Naive thymus-derived CD4-positive, alpha-beta T cell (primary cell): ENCODE measurements at places on chromosomes 16 and 17. TPM values are rescaled to one million over a fixed set of nuclear protein-coding genes. Genes with fewer than 3 reads are reported as not detected.

GRCh38 chr16:66954097-66954659 lies 6.9 kb upstream of the CES3 start:
- H3K4me3 ChIP-seq: no peak overlapping the region
- H3K27ac ChIP-seq: no peak overlapping the region
- DNase-seq: peak; percentile 70
- H3K4me1 ChIP-seq: no peaks in the 10 kb centered on the region

- no peak overlapping the region for H3K4me3 ChIP-seq
- H3K27ac ChIP-seq: no peak overlapping the region
- H3K27me3 ChIP-seq: no peaks in the 10 kb centered on the region
- DNase-seq: no peak
- no peaks in the 10 kb centered on the region for H3K4me1 ChIP-seq
- H3K36me3 ChIP-seq: peaks cover 27% of the 10 kb centered on the region
Observed at GRCh38 chr16:30084816-30085159, 6.9 kb downstream of the TBX6 start.

- DNase-seq: no peak
- H3K4me1 ChIP-seq: peaks cover 20% of the 10 kb centered on the region
- H3K36me3 ChIP-seq: no peaks in the 10 kb centered on the region
Observed at GRCh38 chr17:7916385-7916682, 245 bp upstream of the RNF227 start.

GRCh38 chr16:48542966-48543365 lies 67.0 kb downstream of the N4BP1 start:
- no peaks in the 10 kb centered on the region for H3K27me3 ChIP-seq
- no peak for DNase-seq
- H3K36me3 ChIP-seq: peaks cover 3% of the 10 kb centered on the region
- no peak overlapping the region for H3K4me3 ChIP-seq
- H3K27ac ChIP-seq: no peak overlapping the region

Gene AGRP
- not detected for total RNA-seq

DNA sequence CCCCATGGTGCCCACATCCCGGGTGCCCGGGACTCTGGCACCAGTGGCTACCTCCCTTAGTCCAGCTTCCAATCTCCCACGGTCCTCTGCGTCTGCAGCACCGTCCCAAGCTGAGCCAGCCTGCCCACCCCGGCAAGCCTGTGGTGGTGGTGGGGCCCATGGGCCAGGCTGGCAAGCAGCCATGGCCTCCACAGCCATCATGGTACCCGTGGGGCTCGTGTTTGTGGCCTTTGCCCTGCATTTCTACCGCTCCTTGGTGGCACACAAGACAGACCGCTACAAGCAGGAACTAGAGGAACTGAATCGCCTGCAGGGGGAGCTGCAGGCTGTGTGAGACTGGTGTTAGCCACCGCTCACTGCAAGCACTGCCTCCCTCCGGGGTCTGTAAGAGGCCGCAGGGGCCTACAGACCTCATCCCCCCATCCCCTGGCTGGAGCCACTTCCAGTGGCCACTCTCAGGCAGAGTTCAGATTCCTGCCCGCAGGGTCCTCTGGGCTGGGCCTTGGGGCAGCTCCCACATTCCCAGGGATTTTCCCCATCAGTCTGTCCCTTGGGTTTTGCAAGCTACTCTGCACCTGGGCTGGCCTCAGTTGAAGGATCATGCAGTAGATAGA lies 3.9 kb upstream of the SETD1A start:
- H3K27ac ChIP-seq: no peak overlapping the region
- H3K36me3 ChIP-seq: no peaks in the 10 kb centered on the region
- DNase-seq: peak; percentile 51
- peaks cover 24% of the 10 kb centered on the region for H3K4me1 ChIP-seq
- no peak overlapping the region for H3K4me3 ChIP-seq
- H3K27me3 ChIP-seq: no peaks in the 10 kb centered on the region

Gene CCL8
- not detected for total RNA-seq

- H3K4me1 ChIP-seq: no peaks in the 10 kb centered on the region
- no peak for DNase-seq
- no peaks in the 10 kb centered on the region for H3K36me3 ChIP-seq
- H3K27ac ChIP-seq: no peak overlapping the region
- H3K4me3 ChIP-seq: no peak overlapping the region
Observed at GRCh38 chr16:55002419-55002818, 71.8 kb downstream of the IRX5 start.

- no peaks in the 10 kb centered on the region for H3K4me1 ChIP-seq
- DNase-seq: no peak
- no peak overlapping the region for H3K27ac ChIP-seq
- no peaks in the 10 kb centered on the region for H3K36me3 ChIP-seq
Observed at GRCh38 chr16:3601614-3602319, 9.6 kb downstream of the SLX4 start.

DNA sequence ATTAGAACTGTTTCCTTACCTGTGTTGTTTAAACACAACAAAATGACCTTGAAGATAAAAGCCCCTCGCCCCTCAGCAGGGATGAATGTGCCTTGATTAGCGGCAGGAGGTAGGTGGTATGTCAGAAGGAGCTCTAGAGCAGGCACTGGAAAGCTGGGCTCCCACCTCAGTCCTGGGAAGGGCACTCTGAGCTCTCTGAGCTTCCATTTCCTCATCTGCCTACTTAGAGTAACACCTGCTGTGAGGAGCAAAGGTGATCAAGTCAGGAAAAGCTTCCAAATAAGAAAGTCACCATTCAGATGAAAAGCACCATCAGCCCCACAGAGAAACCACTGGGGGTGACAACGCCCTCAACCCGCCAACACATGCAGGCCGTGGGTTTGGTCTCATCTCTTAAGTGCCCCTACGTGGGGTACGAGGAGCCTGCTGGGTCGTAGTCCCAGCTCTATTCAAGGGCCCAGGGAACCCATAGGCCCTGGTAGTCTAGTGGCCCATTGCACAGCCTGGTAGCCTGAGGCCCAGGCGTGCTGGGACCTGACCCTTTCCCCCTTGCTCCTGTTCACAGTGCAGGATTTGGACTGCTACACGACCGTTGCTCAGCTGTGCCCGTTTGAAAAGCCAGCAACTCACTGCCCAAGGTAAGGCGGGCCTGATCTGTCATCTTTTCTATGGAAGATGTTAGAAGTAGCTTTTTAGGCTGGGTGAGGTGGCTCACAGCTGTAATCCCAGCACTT lies 57.3 kb downstream of the CRISPLD2 start:
- H3K27me3 ChIP-seq: no peaks in the 10 kb centered on the region
- no peaks in the 10 kb centered on the region for H3K4me1 ChIP-seq
- H3K27ac ChIP-seq: no peak overlapping the region

- no peaks in the 10 kb centered on the region for H3K27me3 ChIP-seq
- no peak for DNase-seq
- no peak overlapping the region for H3K27ac ChIP-seq
- peaks cover 10% of the 10 kb centered on the region for H3K36me3 ChIP-seq
Observed at GRCh38 chr16:414395-415169, 10.9 kb upstream of the RAB11FIP3 start.

GRCh38 chr17:45791041-45791582 lies 7.0 kb downstream of the CRHR1 start:
- H3K27me3 ChIP-seq: no peaks in the 10 kb centered on the region
- H3K4me3 ChIP-seq: no peak overlapping the region
- H3K36me3 ChIP-seq: no peaks in the 10 kb centered on the region
- H3K27ac ChIP-seq: no peak overlapping the region
- H3K4me1 ChIP-seq: no peaks in the 10 kb centered on the region

DNA sequence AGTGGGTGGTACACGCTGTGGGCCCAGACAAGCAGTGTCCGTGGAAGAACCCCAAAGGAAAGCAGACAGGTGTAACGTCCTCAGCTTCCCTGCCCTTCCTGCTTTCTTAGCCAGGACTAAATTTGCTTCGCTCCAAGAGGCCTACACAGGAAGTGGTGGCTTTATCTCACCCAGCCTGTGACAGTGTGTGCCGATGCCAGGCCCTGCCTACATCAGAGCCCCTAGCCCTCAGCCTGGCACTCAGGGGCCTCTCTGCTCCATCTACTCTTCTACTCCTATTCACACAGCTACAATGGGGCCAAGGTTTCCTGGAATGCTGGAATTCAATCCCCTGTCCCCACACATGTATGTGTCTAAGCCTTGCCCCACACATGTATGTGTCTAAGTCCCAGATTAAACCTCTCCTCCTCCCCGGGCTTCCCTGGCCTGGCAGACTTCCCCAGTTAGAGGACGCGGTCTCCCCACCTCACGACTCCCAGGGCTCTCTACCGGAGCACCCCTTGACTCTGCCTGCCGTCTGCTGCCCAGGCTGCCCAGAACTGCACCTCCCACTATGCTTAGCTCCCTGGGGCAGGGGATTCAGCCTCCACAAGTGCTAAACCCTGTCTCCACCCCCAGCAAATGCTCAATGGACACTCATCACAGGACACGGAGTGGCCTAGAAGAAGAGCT lies 8.2 kb downstream of the PGAP3 start:
- DNase-seq: peak; percentile 60
- peaks cover 65% of the 10 kb centered on the region for H3K4me1 ChIP-seq
- H3K27ac ChIP-seq: peak overlapping the region; percentile 71
- H3K27me3 ChIP-seq: no peaks in the 10 kb centered on the region

Gene PLEKHH3
- total RNA-seq: 1.1 TPM

Gene SRL
- not detected for total RNA-seq

DNA sequence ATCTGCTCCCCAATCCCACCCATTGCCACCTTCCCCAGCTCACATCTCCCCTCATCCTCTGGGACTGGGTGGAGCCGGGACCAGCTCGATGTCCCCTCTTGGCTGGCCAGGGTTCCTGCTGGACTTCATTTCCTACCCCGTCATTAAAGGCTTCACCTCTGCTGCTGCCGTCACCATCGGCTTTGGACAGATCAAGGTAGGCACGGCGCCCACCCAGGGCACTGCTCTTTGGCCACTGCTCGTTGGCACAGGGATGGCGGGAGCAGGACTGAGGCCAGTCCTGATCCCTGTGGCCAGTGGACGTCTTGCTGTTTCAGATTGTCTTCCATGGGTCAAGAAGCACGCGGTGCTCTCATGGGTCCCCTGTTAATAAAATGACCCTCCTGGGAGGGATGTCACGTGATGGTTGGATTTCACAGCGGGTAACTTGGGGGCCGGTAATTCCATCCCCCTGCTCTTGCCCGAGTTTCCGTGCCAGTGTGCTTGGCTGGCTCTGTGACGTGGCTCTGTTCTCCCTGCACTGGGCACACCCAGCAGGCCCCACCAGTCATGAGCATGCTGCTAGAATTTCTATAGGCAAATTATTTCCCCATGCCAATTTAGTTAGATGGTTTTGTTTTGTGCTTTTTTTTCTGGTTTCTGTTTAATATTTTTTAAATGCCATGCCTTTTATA lies 3.1 kb downstream of the SLC26A11 start:
- no peaks in the 10 kb centered on the region for H3K27me3 ChIP-seq
- H3K36me3 ChIP-seq: no peaks in the 10 kb centered on the region
- no peak for DNase-seq
- H3K27ac ChIP-seq: no peak overlapping the region
- peaks cover 11% of the 10 kb centered on the region for H3K4me1 ChIP-seq

GRCh38 chr16:25011891-25012514 lies 3.2 kb downstream of the ARHGAP17 start:
- H3K4me1 ChIP-seq: peaks cover 44% of the 10 kb centered on the region
- H3K27ac ChIP-seq: no peak overlapping the region
- DNase-seq: no peak
- no peaks in the 10 kb centered on the region for H3K27me3 ChIP-seq

DNA sequence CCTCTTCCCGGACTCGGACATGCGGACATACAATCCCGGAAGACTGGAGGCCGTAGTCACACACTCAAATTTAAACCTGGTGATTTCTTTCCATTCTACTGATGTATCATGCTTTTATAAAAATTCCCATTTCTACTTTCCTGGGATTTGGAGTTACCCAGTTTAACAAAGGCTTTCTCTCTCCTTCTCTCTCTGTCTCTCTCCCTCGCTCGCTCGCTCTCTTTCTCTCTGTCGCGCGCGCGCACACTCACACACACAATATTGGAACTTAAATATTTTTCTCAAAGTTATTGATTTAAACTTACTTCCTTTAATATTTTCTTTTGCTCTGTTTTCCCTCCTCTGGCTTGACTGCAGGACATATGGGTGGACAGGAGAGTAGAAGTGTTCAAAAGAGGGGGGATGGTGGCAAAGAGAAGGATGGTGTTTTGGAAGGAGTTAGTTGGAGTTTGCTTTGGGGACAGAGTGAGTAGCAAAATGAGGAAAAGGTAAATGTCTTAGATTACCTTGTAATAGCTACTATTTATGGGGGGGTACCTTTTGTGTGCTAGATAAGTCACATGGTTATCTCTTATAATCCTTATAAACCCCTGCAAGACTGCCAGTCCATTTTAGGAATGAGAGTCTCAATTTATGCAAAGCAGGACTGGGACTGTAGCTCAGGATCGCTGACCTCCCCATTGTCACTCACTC lies 878 bp upstream of the TRIM25 start:
- H3K4me1 ChIP-seq: peaks cover 29% of the 10 kb centered on the region
- H3K27me3 ChIP-seq: no peaks in the 10 kb centered on the region
- peak overlapping the region; percentile 90 for H3K27ac ChIP-seq
- no peak for DNase-seq

Gene KRTAP9-8
- not detected for total RNA-seq

GRCh38 chr16:77739559-77739892 lies 17.2 kb downstream of the NUDT7 start:
- DNase-seq: no peak
- H3K27ac ChIP-seq: no peak overlapping the region
- H3K4me3 ChIP-seq: no peak overlapping the region
- H3K36me3 ChIP-seq: no peaks in the 10 kb centered on the region

GRCh38 chr17:19268611-19269010 lies 31.4 kb downstream of the EPN2 start:
- no peaks in the 10 kb centered on the region for H3K36me3 ChIP-seq
- no peak for DNase-seq
- no peaks in the 10 kb centered on the region for H3K4me1 ChIP-seq

GRCh38 chr16:11224894-11225676 lies 30.9 kb downstream of the SOCS1 start:
- no peaks in the 10 kb centered on the region for H3K36me3 ChIP-seq
- H3K4me1 ChIP-seq: peaks cover 36% of the 10 kb centered on the region
- H3K27ac ChIP-seq: peak overlapping the region; percentile 91
- peak; percentile 72 for DNase-seq

GRCh38 chr17:42002792-42003301 lies 14.4 kb downstream of the DNAJC7 start:
- no peak for DNase-seq
- H3K27ac ChIP-seq: no peak overlapping the region
- no peaks in the 10 kb centered on the region for H3K27me3 ChIP-seq

Gene PDP2
- total RNA-seq: 4.5 TPM

DNA sequence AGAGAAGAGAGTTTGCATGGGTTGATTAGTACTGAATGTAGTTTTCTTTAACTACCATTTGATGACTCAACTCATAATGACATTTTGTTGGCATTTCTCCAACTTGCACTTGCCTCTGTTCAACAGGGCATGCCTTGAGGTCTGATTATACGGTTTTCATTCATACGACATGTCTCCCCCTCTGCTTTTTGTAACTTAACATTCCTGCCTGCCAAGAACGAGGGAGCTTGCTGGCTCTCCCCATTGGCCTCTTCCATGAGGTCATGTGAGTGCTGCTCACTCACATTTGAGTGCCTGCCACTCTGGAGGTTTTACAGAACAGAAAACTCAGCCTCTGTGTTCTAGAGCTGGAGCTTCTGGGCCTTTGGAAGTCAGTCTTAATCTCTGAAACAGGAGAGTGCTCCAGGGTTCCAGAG lies 19.7 kb downstream of the MAP2K6 start:
- H3K36me3 ChIP-seq: no peaks in the 10 kb centered on the region
- H3K27me3 ChIP-seq: no peaks in the 10 kb centered on the region
- no peak overlapping the region for H3K4me3 ChIP-seq
- H3K4me1 ChIP-seq: no peaks in the 10 kb centered on the region

GRCh38 chr16:20866801-20867200 lies 33.4 kb downstream of the DCUN1D3 start:
- H3K36me3 ChIP-seq: no peaks in the 10 kb centered on the region
- DNase-seq: no peak
- H3K27me3 ChIP-seq: no peaks in the 10 kb centered on the region
- no peaks in the 10 kb centered on the region for H3K4me1 ChIP-seq
- H3K27ac ChIP-seq: no peak overlapping the region

Gene MT4
- not detected for total RNA-seq
